Hematopoietic multipotent progenitor cell treated with erythropoietin and hydrocortisone succinate and interleukin-3 and kit ligand, for 8 days (in vitro differentiated cells): ENCODE measurements at places on chromosomes 3 and 15.

GRCh38 chr3:74906181-74906580 is 291.7 kb upstream of the CNTN3 start:
- DNase-seq, result no peak

DNA sequence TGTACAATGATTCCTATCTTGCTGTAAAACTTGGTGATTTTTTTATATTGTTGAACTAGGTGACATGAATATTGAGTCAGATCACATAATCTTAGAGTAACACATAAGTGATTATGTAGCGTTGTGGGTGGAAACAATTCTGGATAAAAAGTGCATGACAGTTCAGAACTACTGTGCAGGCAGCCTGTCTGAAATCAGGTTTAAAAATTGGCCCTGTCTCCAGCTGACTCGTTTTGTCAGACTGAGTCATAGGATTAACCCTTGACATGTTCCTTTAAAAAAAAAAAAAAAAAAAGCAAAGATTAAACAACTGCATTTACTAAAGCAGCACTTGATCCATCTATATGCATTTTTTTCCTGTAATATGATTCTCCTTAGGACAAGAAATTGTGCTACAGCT is 160.0 kb upstream of the CGNL1 start:
- DNase-seq, result peak; percentile 20

- peak; percentile 89 for DNase-seq
Observed at GRCh38 chr3:108183181-108183580, 39.0 kb downstream of the IFT57 start.

- DNase-seq, result no peak
Observed at GRCh38 chr3:138394686-138395085, 39.7 kb upstream of the ESYT3 start.

- no peak for DNase-seq
Observed at GRCh38 chr3:80357761-80358160, 590.0 kb upstream of the ROBO1 start.

- no peak for DNase-seq
Observed at GRCh38 chr15:58459560-58459959, 27.8 kb downstream of the LIPC start.

DNA sequence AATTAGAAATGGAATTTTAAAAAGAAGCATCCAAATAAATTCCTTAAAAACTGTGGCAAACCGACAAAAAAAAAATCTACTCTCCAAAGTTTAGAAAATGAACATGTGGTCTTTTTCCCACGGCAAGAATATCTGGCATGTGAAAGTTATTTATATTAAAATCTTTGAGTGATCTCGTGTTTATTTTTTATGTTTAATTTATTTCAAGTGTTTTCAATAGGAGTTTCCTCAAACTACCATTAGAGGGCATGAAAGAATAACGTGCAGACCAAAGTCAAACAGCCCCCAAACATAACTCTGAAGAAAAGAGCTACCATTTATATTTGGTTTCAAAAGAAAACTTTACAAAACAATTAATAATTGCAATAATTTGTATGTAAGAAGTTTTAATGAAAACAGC is 286.4 kb downstream of the ZIC4 start:
- peak; percentile 1 for DNase-seq

DNA sequence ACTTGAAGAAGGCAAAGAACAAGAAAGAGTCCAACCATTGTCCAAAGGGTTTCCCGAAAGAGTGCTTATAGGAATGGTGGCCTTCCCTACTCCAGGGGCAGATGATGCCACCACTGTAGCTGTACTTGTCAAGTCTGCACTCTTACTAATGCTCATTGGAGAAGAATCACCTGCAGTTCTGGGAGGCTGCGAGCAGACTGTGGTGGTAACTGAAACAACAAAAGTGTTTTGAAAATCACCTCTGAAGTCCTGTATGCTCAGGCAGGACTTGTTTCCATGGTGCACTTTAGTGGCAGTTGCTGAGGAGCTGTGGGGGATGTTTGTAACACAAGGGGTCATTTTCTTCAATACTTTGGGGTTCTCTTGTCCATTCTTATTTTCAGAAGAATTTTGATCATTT is 36.0 kb downstream of the USF3 start:
- no peak for DNase-seq

- DNase-seq, result no peak
Observed at GRCh38 chr3:4067893-4068292, 235.3 kb upstream of the SETMAR start.
